Fibroblast of skin of right quadriceps (primary cell): ENCODE measurements at places on chromosomes 11 and 22.

DNA sequence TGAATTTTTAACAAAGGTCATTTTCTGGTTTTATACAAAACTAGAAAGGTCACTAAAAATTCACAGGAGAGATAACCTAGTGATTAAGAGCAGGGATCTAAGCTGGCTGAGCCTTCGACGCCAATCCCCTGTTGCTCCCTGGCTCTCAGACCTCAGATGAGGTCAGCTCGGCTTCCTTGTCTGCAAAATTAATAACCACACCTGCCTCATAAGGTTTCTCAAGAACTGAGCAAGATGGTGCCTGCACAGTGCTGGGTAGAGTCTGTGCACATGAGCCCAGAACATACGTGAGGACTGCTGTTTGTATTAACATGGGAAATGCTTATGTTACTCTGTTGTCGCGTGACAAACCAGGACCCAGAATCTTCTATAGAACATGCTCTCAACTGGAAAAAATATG lies 24.4 kb upstream of the CD5 start:
- DNase-seq = no peak

DNA sequence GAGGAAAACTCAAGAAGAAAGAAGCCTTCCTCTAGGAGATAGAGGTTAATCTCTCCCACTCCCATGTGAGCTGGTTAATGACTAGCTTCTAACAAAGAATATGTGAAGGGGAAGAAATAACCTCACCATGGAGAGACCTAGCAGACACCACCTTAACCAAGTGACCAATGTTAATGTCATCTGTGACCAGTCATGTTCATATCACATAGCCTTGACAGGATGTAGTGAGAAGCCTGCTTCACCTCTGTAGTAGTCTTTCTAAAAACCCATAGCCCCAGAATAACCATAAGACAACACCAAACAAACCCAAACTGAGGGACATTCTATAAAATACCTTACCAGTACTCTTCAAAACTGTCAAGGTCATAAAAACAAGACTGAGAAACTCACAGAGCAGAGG lies 21.5 kb upstream of the POU2AF1 start:
- no peak for DNase-seq

DNA sequence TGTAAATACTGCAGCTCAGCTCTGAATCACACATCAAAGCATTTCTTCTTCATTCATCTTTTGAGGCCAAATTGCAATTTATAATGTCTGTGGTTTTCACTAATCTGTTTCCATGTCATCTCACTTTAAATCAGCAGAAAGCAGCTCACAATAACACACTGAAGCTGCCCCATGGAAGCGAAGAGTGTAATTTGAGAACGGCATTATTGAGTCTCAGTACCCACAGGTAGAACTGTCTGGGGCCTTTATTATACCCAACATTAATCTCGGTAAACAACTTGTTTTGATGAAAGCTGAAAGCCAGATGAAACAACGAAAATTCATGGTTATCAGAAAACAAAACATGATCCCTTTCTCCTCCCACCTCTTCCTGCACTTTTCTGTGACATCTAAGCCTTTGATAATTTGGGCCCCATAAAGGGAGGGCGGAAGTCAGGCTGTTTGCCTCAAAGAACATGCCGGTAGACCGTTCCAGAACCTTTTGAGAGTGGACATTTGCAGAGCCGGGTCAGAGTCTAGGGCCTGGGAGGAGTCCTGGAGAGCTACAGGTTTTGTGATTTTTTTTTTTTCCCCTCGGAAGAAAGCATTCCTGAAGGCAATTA lies 68.2 kb upstream of the SESN3 start:
- DNase-seq = peak; percentile 79

- DNase-seq = no peak
Observed at GRCh38 chr22:44540756-44541670, 43.0 kb upstream of the RTL6 start.

GRCh38 chr11:3659595-3660515 lies 11.3 kb downstream of the CHRNA10 start:
- DNase-seq = no peak

DNA sequence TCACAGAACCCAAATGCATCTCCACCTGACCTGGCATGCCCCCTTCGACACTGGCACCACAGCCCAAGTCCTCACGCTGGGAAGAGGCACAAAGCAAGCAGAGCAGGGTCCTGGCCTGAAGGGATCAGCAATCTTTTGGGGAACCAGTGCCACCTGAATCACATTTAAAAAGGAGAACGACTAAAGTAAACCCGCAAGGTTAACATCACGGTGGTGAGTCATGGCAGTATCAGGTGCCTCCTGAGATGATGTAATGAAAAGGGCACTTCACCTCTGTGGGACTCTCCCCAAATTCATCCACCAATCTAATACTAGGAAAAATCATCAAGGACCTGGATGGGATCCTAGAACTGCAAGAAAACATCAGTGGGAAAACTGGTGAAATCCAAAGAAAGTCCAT lies 44.9 kb downstream of the PACSIN2 start:
- DNase-seq = no peak

GRCh38 chr11:8329847-8330361 lies 66.2 kb upstream of the LMO1 start:
- DNase-seq = no peak

DNA sequence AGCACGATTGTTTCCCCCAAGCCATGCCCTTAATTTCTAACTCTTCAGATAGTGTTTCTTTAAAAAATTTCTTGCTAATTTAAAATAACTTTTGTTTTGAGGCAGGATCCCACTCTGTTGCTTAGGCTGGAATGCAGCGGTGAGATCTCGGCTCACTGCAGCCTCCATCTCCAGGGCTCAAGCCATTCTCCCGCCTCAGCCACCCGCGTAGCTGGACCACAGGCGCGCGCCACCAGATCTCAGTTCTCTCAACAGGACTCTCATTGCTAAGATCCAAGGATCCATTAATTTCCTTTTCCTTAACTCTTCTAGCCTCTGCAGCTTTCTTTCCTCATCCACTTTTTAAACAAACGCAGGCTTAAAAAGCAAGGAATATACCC lies 327 bp upstream of the MED17 start:
- DNase-seq = no peak

DNA sequence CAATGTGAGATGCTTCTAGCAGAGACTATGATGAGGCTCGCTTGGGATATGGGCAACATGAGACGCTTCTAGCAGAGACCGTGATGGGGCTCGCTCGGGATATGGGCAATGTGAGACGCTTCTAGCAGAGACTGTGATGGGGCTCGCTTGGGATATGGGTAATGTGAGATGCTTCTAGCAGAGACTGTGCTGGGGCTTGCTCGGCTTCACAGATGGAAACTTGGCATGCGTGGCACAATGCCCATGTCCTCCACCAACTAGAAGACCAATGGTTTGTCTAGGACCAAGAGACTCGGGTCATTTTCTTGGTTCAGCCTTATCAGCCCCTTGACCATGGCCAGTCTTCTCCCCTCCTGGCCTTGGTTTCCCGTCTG lies 7.1 kb downstream of the MYEOV start:
- DNase-seq = no peak

GRCh38 chr11:77171254-77171653 lies 43.2 kb downstream of the MYO7A start:
- no peak for DNase-seq

DNA sequence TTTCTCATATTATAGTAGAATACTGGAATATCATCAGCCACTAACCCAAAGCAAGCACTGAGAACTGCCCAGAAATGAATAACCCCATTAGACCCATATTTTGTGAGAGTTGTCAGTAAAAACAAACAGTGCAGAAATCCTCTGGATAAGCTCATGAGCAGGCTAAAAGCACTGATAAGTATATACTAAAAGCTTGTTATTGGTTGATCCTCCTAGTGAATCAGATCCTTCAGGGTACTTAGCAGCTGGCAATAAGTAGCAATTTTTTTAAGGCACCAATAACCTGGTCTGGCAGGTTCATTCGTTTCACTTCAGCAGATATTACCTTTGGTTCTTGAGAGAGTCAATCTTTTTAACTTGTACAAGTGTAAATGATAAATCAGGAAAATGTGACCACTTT lies 1.2 kb downstream of the NOX4 start:
- no peak for DNase-seq

GRCh38 chr11:639332-639955 lies 2.4 kb downstream of the DRD4 start:
- DNase-seq = no peak

DNA sequence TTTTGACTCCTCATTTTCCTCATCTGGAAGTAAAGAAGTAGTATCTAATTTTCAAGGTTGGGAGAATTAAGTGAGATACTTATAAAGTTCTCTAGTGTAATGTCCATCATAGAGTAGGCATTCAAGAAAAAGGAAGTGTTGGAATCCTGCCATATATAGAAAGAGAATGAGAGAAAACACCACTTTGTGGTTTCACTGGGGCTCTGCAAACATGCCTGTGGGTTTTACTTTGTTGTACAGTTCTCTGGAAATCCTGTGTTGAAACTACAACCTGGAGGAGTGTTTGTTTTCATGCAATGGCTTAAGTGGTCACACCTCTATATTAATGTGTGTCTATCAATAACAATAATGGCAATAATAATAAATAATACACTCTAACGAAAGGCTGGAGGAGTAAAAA lies 741.7 kb downstream of the NELL1 start:
- DNase-seq = no peak

- DNase-seq = peak; percentile 93
Observed at GRCh38 chr11:28834877-28835276, 726.7 kb downstream of the METTL15 start.

DNA sequence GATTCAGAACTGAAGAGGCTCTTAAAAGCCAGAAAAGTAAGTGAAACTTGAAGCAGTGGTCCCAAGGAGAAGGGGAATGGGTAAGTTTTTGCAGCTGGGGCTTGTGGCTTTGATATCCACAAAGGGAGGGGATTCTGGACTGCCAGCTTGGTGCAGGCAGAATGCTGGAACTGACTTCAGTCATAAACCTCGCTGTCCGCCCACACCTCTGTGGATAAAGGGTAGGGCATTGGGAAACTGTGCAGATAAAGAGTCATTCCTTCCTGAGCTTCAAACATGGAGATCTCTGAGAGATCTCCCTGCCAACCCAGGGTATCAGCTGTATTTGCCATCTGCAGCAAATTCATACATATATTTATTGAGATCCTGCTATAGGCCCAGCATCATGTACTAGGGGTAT lies 124.3 kb upstream of the OR9Q1 start:
- no peak for DNase-seq

DNA sequence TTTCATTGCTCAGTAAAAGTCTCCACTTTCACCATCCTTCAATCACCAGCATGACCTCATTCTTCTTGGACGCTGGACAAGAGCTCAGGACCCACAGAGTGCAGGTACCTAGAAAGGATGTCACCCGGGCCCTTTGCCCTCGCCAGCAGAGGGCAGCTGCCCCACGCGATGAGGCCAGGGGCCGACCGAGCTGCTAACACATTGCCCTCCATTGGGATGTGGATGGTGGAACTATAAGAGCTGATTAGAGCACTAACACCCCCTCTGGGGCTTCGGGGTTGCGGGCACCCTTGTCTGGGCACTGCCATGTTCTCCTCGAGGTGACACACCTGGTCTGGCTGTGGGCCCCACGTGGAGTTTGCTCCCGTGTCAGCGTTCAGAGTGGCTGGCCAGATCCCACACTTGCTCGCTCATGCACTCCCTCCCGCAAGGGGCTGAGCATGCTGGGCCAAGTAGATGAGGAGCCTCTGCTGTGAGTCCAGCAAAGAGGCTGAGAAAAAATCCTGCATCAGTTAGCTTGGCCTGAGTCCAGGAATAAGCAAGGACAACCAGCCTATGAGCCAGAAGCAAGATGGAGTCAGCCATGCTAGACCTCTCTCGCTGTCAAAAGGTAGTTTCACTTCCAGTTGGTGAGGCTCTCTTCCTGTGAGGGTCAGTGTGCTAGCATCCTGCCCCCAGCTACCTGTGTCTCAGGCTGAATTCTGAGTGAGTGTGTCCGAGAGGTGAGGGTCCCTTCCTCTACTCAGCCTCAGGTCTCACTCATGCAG lies 9.8 kb downstream of the KRTAP5-6 start:
- DNase-seq = no peak

GRCh38 chr11:2166091-2166851 lies 5.3 kb upstream of the INS start:
- DNase-seq = no peak

GRCh38 chr11:78427615-78428265 lies 10.1 kb upstream of the GAB2 start:
- no peak for DNase-seq

- peak; percentile 99 for DNase-seq
Observed at GRCh38 chr11:67118801-67119584, at the start of gene KDM2A. Gene KDM2A, plus strand, starts transcription at chr11:67119263. Its CDS starts 2,054 bp downstream, at chr11:67121317.

DNA sequence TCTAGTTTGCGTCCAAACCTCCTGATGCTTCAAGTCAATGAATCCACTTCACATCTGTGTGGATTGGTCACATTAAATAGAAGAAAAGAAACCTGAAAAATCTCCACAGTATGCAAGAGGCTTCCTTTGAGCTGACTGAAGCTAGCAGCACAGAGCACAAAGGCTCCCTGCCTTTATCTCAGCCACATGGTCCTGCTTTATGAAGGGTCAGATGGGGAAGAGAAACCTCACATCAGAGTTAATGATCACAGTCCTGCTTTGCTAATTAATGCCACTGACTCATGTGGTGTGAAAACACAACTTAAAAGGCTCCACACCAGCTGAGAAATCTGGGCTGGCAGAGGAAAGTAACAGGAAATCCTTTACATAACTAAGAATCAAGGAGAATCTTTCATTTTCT lies 1291.0 kb downstream of the LRRC4C start:
- no peak for DNase-seq

DNA sequence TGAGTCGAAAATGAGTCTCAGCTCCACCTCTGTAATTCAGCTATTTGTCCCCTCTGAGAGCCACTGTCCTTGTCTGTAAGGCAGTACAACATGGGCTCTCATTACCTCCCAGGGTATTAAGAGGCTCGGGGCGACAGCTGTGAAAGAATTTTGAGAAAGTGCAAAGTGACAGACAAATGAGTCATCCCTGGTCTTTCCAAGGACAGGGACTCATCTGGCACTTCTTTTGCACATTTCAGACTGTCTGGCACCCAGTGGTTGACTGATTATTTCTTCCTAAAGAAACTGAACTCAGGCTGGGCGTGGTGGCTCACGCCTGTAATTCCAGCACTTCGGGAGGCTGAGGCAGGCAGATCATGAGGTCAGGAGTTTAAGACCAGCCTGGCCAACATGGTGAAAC lies 62.1 kb upstream of the ARFGAP3 start:
- DNase-seq = peak; percentile 56

- no peak for DNase-seq
Observed at GRCh38 chr11:73141031-73141308, 1.1 kb downstream of the FCHSD2 start.

GRCh38 chr11:46285594-46286033 lies 8.2 kb downstream of the CREB3L1 start:
- DNase-seq = peak; percentile 30
